ENCODE measurements at places on chromosomes 2 and 18. TPM values are rescaled to one million over a fixed set of nuclear protein-coding genes. Genes with fewer than 3 reads are reported as not detected.

Gene ALPG
- total RNA-seq, result not detected

Gene MRO
- 11.5 TPM for total RNA-seq

Gene RFTN2
- total RNA-seq, result 76.5 TPM

GRCh38 chr18:56118422-56118821, 520.0 kb downstream of the TXNL1 start:
- no peak overlapping the region for H3K27ac ChIP-seq
- H3K4me1 ChIP-seq, result no peaks in the 10 kb centered on the region
- no peak for DNase-seq
- H3K27me3 ChIP-seq, result no peaks in the 10 kb centered on the region
